ENCODE measurements at places on chromosomes 1 and 21. TPM values are rescaled to one million over a fixed set of nuclear protein-coding genes. Genes with fewer than 3 reads are reported as not detected.

The OR2M5 gene
- total RNA-seq, result not detected

GRCh38 chr1:63662841-63663240 lies 69.6 kb downstream of the PGM1 start:
- DNase-seq, result peak; percentile 97

- DNase-seq, result peak; percentile 55
These were observed 12.8 kb downstream of the DYNLT5 start for GRCh38 chr1:66764994-66765578.

The PLD5 gene
- total RNA-seq, result not detected

The OR6N1 gene
- total RNA-seq, result not detected

DNA sequence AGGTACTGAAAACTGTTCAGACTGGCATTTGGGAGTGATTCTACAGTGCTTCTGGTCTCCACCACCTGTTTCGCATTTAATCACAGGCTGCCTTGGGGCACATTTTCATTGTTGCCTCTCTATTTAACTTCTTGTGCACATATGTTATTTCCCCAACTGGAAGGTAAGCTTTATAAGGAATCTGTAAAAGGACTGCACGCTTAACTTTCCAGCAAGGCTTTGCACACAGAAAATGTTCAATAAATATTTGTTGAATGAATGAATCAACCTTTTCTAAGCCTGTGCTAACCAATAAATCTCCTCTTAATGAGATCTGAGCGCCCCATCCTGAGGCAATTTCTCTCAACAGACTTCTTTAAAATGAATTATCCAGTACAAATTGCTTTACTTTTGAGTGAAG lies 84.3 kb upstream of the ARHGAP29 start:
- DNase-seq, result peak; percentile 60

DNA sequence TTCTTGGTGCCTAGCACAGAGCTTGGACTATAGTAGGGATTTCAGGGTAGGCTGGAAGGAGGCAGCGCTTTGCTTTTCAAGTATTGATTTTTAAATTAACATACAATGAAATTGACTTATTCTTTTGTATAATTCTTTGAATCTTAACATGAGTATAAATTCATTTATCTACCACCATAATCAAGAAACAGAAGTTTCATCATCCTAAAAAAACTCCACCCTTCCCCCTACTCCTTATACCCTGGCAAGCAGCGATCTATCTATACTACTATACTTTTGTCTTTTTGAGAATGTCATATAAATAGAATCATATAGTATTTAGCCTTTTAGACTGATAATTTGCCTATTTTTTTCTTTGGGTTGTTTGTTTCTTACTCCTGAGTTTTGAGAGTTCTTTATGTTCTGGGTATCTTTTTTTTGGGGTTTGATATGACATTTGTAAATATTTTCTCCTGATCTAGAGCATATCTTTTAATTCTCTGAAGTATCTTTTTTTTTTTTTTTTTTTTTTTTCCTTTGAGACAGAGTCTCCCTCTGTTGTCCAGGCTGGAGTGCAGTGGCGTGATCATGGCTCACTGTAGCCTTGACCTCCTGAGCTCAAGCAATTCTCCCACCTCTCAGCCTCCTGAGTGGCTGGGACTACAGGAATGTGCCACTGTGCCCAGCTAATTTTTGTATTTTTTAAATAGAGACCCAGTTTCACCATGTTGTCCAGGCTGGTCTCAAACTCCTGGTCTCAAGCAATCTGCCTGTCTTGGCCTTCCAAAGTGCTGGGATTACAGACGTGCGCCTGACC lies 6.4 kb downstream of the RPS6KC1 start:
- DNase-seq, result no peak

DNA sequence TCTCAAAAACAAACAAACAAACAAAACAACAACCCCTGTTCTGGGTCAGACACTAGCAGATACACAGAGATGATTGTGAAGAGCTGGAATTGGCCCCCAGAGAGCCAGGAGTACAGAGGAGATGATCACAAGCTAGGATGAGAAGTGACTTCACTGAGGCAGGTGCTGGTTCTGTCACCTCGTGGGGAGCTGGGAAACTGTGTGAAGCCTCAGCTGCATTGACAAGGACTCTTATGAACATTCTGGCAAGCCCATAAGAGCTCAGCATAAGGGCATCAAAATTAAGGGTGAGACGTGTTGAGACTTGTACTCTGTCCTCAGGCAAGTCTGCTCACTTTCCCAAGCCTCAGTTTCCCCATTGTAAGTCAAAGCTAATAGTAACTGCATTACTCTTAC lies 14.7 kb upstream of the PTP4A2 start:
- DNase-seq, result no peak

The SYTL1 gene
- total RNA-seq, result 1.4 TPM

The NSUN4 gene
- total RNA-seq, result 12.2 TPM

The SPRR2F gene
- not detected for total RNA-seq

- DNase-seq, result no peak
These were observed 16.5 kb upstream of the OVAAL start for GRCh38 chr1:180542113-180542837.

DNA sequence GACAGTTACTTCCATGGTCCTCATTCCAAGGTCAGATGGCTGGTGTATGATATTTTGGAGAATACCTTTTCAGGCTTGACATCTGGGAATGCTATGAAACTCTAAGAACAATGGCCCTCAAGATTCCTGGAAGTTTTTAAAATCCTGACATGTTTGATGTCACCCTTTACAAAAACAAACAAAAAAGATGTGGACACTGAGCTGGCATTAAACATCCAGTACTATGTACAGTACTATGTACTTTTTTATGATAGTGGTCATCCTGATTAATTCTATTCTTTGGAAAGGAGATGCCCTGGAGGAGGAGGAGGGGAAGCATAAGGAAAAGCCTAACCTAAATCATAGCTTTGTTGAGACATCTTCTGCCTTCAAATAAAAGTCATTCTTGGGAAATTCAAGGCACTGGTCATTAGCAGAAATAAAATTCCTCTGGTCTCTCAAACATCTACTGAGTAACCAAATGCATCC lies 235.4 kb downstream of the HMCN1 start:
- DNase-seq, result peak; percentile 63

The CDC20 gene
- total RNA-seq, result 274 TPM

GRCh38 chr1:37765916-37766664 lies 1.2 kb upstream of the EPHA10 start:
- peak; percentile 19 for DNase-seq

GRCh38 chr1:228181645-228182034 lies 16.0 kb downstream of the IBA57 start:
- DNase-seq, result no peak

DNA sequence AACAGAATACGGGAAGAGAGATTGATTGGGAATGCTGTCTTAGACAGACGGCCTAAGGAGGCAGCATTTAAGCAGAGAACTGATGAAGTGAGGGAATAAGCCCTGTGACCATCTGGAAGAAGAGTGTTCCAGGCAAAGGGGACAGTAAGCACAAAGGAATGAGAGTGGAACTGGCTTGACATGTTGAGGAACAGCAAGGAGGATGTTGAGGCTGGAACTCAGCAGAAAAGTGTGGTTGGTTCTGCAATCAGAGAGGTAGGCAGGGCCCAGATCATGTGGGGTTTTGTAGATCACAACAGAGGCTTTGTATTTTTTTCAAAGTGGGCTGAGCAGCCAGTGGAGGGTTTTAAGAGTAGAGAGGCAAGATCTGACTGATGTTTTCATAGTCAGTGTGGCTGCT lies 157.4 kb downstream of the DNM3 start:
- no peak for DNase-seq

DNA sequence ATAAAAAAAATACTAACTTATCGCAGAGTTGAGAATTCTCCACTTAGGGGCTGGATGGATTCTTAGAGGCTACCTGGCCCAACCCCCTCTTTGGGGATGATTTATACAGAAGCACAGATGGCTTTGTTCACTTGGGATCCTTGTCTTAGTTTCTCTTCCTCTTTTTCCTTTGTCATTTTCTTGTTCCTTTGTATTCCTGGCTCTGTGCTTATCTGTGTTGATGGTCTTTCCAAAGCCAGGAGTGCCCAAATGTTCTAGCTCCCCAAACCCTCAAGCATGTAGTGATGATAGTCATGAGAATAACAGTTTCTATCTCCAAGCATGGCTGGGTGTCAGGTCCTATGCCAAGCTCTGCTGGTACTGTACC lies 27.4 kb downstream of the EPHB2 start:
- no peak for DNase-seq

GRCh38 chr1:43068911-43069310 lies 103.2 kb downstream of the EBNA1BP2 start:
- DNase-seq, result no peak

The CLCNKB gene
- 0.05 TPM for total RNA-seq

GRCh38 chr1:106889059-106889458 lies 167.4 kb upstream of the PRMT6 start:
- DNase-seq, result no peak

GRCh38 chr1:219732814-219733491 lies 120.0 kb upstream of the ZC3H11B start:
- DNase-seq, result no peak

GRCh38 chr1:173355281-173356031 lies 121.7 kb upstream of the PRDX6 start:
- DNase-seq, result peak; percentile 4

The SRRM1 gene
- total RNA-seq, result 47.6 TPM

The PGLYRP3 gene
- not detected for total RNA-seq

The LCE2B gene
- not detected for total RNA-seq

The CA6 gene
- not detected for total RNA-seq

- no peak for DNase-seq
These were observed 35.2 kb downstream of the TGFBR3 start for GRCh38 chr1:91850708-91851107.

The MAP1LC3C gene
- total RNA-seq, result not detected

GRCh38 chr1:31476891-31477846 lies 64.2 kb downstream of the SERINC2 start:
- peak; percentile 94 for DNase-seq

- DNase-seq, result peak; percentile 66
These were observed 43.9 kb downstream of the DUSP10 start for GRCh38 chr1:221697923-221698425.

- DNase-seq, result peak; percentile 83
These were observed 146.1 kb upstream of the VANGL1 start for GRCh38 chr1:115495625-115496024.

- DNase-seq, result peak; percentile 30
These were observed 10.2 kb downstream of the USP24 start for GRCh38 chr1:55204997-55205396.

DNA sequence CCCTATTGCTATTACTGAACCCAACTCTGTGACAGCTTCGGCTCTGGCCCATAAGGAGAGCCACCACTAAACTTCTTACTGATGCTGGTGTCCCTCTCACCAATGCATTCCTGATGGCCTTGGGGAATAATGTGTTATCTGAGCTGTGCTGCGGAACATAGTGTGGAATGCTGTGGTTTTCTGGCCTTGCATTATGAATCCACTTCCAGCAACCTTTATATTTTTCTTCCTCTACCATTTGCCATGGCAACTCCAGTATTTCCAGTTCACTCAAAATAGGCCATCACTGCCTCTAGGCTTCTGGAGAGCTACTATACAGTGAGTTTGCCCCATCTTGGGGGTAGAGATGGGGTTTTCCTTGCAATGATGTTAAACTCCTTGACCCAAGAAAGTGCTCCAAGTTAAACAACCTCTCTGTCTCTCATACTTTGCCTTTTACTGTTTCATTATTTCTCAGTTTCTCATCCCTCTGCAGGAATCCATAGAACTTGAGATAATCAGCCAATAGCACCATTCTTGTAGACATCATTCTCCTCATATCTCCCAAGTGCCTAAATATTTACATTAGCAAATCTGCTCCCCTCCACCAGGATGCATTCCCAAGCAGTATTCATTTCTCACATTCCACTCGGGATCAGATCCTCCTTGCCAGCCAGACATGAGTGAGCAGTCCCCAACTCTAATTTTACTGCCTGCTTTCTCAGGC lies 11.1 kb upstream of the RAVER2 start:
- DNase-seq, result peak; percentile 23

The CD58 gene
- total RNA-seq, result 73.2 TPM

- DNase-seq, result peak; percentile 69
These were observed 27.2 kb upstream of the FOXE3 start for GRCh38 chr1:47388891-47389238.

DNA sequence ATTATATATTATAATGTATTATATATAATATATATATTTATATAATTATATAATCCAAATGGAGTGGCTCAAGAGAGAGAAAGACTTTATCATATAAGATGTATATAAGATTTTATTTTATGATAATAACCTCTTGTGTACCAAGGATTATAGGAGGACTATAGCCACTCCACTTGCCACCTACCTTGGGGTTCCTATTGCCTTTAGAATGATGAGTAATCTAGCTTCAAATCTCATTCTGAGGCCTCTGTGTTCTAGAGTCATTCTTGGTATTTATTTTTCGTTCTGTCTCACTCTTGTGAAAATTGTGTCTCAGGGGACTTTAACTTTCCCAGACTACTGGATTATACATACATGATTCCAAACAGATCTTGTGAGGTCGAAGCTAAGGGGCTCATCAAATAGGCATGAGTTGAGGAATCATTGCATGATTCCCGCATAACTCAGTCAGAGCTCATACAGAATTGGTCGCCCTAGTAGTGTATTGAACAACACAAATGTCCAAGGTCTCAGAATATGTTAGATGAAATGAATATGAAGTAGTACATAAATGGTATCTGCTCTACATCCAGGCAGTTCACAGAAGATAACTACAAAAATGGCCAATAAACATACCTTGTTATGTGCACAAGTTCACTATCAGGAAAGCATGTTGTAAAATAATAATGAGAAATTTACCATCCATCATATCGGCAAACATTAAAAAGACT lies 159.5 kb upstream of the RNPC3 start:
- DNase-seq, result no peak

- DNase-seq, result no peak
These were observed 60.8 kb upstream of the LBR start for GRCh38 chr1:225488676-225489075.

The WRAP73 gene
- total RNA-seq, result 18.8 TPM

DNA sequence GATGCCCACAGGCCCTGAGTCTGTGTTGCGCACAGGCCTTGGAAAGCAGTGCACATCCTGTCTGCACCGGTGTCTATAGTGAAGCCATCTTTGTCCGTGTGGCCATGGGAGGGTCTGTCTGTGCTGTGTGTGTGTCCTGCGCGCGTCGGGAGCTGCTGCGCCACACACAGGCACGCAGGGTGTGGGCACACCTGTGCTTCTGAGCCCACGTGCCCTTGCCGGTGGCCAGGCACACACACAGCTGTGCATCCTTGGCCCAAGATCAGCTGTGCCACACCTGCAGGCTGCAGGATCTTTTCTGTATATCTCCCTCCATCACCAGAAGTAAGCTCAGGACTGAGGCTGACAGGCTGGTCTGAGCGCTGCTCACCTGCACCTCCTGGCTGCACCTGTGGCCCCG lies 3.2 kb upstream of the SAMD11 start:
- no peak for DNase-seq

The TNFRSF4 gene
- total RNA-seq, result not detected

The GNG4 gene
- 0.52 TPM for total RNA-seq

DNA sequence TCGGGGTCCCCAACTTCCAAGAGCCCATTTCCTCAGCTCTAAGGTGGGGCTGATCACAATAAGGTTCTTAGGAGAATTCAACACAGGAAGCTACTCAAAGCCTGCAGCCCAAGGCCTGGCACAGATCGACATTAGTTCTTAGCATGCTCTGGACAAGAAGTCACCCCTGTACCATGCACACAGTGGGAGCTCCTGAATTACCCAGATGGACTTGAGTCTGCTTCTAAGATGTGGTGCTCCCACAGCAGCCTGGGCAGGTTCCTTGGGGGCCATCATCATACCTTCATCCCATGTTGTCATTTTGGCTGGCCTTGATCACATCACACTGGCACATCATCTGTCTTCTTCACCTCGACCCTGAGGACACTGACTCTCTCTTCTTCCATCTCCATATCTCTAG lies 153.3 kb upstream of the VAMP3 start:
- no peak for DNase-seq

Measured in M059J (cell line).